Neural crest cell (in vitro differentiated cells): ENCODE measurements at places on chromosomes 12 and 14. TPM values are rescaled to one million over a fixed set of nuclear protein-coding genes. Genes with fewer than 3 reads are reported as not detected.

The DIO3 gene
- total RNA-seq: 0.36 and 0.51 TPM in 2 replicates

The CABP1 gene
- total RNA-seq: 1.1 and 1.2 TPM in 2 replicates

The PTPRO gene
- 3.1 and 3.6 TPM in 2 replicates for total RNA-seq

The OTOGL gene
- 0.12 and 0.18 TPM in 2 replicates for total RNA-seq

The CSRP2 gene
- total RNA-seq: 76.4 and 80.8 TPM in 2 replicates

The CMA1 gene
- total RNA-seq: not detected in 2 replicates

The MSRB3 gene
- 7.8 and 8.3 TPM in 2 replicates for total RNA-seq

The HCAR3 gene
- not detected in 2 replicates for total RNA-seq

The SLC17A8 gene
- not detected in 2 replicates for total RNA-seq

- DNase-seq: no peak
Measured at GRCh38 chr14:32998433-32998832, 59.8 kb downstream of the NPAS3 start.

DNA sequence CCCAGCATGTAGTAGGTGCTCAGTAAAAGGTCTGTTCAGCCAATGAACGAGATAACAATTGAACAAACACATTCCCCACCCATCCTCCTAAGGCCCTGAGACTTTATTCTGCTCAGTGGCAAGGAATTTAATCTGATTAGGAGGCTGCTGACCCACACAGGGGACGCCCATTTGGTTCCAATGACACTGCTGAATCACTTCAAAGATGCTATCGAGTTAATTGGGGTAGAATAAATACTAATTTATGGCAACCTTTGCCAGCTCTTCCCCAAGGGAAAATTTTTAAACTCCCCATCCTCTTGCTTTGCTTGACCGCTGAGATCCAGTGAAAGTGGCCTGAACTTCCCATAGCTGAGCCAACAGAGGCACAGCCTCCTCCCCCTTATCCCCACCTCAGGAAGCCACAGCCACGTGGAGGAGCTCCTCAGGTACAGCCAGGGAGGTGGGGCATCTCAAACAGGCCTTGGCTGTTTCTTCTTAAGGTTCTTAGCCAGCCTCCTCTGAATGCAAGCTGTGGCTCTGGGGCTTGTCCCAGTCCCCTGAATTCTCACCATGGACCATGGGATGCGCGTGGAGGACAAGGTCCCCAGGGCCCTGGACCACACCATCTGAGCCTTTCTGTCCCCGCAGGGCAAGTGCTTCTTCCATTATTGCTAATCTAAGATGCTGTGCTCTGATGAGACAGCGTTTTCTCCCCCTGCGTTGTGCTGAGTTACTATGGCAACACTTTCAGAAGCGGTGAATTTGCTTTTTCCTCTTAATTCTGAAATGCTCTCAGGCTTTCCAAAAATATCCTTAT, 26.7 kb downstream of the C14orf132 start:
- DNase-seq: no peak

- DNase-seq: no peak
Measured at GRCh38 chr12:53579545-53579955, 46.6 kb downstream of the ATF7 start.

- no peak for DNase-seq
Measured at GRCh38 chr14:97329701-97330100, 532.5 kb downstream of the VRK1 start.

DNA sequence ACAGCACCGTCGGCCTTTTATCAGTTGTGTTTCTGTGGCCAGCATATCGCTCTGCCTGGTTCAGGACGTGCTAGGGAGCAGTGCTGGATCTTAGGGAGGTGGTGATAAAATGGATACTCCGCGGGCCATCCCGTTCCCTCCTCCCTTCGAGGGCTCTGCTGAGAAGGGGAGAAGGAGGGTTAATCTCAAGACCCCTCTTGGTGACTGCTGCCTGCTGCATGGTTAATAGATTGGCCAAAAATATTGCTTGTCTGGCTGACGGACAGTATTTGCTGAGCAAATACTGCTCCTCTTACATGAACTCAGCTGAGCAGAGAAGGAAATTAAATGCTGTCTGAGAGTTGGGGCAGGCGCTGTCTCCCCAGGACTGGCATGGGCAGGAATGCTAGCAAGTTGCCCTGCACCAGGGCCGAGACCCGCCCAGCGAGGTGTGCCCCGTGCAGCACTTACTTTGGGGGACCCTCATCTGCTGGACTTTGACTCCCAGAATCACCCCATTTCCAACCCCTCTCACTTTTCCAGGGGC, 1.2 kb downstream of the FBRSL1 start:
- no peak for DNase-seq

DNA sequence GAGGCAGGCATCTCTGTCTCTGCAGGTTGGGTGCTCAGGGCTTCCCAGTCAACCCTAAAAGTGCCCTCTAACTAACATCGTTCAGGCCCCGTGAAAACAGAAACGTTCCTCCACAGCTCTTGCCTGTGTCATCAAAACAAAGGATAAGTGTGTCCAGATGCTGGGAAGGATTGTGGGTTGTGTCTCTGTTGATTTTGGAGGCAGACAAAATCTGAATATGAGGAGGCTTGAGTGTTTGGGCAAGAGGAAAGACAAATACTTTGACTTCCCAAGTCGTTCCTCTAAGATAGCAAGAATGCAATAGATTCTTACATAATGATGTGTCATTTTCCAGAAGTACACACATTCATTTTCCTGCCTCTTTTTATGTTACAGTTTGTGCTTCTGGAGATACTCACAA, 52.9 kb downstream of the SERPINA3 start:
- no peak for DNase-seq

- no peak for DNase-seq
Measured at GRCh38 chr12:27207615-27208413, 36.3 kb upstream of the STK38L start.

- DNase-seq: no peak
Measured at GRCh38 chr12:52579468-52580465, 6.1 kb upstream of the KRT74 start.

- DNase-seq: peak; percentile 22
Measured at GRCh38 chr12:125518074-125518473, 452.8 kb downstream of the AACS start.

GRCh38 chr12:122308811-122309210, 42.5 kb upstream of the VPS33A start:
- DNase-seq: no peak

DNA sequence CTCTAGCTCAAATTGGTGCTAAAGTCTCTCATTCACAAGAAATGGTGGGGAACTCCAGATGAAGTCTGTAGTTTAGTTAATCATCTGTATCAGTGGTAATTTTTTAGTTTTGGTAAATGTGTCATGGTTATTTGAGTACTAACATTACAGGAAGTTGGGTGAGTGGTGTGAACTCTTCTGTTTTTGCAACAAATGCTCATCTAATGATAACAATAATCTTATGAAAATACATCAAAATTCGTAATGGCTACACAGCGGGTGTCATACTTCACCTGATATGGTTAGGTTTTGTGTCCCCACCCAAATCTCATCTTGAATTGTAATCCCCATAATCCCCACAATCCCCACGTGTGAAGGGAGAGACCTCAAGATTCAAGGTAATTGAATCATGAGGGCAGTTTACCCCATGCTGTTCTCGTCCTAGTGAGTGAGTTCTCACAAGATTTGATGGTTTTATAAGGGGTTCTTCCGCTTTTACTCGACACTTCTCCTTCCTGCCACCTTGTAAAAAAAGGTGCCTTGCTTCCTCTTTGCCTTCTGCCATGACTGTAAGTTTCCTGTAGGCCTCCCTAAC, 209.3 kb upstream of the FOXN3 start:
- no peak for DNase-seq

DNA sequence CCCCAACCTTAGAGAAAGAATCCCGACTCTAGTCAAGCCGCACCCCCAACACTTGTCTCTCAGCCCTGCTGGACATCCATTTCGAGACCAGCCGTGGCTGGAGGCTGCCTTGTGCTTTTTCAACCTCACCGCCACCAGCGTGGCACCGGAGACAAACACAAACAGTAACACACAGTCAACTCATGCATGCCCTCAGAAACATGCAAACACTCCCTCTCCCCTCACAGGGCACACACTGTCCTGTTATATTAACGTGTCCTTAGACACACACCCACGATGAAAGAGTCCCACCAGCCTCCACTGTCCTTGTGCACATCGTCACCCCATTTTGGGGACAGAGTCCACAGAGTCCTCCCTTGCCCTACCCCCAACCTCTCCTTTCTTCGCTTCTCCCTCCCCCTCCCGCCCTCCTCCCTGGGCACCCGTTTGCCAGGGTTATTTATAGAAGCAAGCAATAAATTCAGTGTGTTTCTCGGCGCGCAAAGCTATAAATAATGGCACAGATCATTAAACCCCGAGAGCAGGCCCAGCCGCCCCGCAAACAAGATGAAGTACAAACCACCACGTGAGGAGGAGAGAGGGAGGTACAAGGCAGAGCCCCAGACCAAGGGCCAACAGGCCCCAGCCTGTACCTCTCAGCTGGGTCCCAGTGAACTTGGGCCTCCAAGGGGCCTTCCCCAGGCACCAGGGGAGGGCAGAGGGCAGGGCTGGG, 27.9 kb downstream of the SMUG1 start:
- DNase-seq: no peak

DNA sequence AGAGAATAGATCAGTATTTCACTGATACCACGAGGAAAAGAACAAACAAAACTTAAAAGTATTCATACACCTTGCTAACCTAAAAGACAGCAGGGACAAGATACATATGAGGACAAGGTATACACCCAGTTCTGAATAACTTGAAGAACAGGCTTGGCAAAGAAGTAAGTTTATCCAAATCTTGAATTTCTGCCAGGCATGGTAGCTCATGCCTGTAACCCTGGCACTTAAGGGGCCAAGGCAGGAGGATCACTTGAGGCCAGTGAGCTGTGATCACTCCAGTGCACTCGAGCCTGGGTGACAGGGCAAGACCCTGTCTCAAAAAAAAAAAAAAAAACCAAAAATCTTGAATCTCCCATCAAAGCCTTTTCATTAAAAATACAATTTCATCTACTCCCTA, 25.0 kb downstream of the EIF2S1 start:
- DNase-seq: no peak

DNA sequence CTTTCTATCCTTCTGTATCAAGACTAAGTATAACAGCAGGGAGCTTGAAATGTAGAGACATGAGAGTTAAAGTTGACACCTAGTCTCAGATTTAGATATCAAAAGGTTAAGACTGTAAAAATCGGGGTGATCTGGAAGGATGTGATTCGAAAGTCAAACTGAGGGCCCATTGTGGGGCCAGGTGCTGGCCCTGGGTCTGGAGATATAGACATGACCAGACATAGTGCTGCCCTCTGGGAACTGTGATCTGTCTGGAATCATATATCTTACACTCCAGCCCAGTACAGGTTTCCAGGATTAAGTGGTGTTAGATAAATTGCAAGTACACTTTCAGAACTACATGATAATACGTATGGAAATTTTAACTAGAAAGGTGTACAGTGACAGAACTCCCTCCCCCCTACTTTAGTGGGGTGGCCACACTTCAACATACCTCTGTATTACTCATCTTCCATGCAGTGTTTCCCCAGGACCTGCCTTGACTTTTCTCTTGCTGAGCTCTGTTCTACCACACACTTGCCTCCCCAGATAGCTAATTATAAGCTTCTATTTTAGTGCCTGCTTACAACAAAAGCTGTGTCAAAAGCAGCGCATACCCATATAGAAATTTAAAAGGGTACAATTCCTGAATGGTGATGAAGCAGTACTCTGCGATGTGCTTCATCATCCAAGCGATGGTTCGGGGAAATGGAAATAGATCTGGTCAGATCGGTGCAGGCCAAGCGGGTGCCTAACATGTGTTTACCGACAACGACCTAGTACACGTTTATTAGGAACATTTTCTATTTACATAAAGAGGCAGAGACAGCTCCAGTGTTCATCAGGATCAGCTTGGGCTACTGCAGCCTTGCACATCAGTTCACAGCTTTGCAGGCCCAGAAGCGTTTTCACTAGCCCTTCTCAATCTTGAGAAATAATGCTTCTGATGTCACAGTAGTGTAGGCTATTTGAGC, 68.7 kb downstream of the ARF6 start:
- no peak for DNase-seq

DNA sequence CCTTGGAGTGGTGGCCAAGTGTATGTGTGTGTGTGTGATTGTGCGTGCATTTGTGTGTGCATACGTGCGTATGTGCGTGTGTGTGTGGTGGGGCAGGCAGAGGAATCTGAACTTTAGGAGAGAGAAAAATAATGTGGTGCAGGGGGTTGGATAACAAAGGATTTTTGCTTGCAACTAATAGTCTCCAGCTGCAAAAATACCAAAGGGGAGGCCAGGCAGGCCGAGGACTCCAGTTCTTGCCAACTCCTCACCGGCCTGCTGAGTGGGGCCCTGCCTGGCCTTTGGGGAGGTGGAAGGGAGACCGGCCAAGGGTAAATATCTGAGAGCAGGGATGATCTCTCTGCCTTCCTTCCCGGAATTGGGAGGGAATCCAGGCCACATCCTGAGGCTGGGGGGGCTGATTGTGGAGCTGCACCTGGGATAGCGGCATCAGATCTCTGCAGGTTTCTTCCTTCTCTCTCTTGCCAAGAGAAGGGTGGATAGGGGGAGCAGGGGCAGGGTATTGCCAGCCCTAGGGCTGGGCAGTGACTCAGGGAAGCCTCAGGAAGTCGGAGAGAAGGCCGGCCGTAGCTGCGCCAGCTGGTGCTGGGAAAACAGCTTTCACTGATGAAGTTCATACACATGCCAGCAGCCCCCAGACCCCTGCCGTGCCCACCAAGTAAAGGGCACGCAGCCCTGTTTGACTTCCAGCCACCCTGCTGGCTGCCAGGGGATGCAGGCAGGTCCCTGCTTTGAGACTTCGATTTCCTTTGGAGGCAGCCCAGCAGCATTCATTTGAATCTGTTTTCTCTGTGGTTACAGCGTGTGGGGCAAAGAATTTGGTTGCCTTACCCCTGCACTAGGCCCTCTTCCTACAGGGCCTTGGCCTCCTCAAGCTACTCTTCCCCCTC, 4.6 kb upstream of the LRP1-AS start:
- DNase-seq: no peak

DNA sequence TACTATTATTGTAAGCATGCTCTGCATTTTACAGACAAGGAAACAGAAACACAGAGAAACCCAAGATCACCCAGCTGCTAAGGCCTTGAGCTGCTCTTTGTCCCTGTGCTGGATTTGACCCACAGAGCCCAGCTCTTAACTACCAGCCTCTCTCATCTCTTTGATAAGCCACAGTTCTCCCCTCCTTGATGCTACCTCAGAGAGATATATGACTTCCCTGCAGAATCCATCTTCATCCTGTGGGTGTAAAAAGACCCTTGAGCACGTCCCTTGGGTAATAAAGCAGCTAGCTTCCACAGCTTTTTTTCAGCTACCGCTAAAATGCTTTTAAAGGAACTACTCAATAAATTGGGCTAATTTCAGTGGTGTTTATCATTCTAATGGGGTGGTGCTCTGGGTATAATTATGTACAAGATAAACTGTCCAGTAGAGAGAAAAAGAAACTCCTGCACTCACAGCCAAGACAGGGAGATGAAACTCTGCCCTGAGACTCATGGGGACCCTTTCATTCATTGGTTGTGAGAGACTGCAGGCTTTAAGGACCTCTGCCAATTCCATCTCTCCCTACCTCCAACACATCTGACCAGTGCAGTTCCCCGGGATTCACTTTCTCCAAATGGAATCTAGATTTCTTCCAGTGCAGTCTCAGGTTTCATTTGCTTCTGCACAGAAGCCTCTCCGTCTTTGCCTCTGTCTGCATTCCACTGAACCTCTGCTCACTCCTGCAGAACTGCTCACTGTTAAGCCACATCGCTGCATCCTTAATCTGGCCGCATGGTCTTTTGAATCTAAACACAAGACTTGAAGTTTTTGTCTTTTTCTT, 24.7 kb upstream of the NTF3 start:
- DNase-seq: no peak

- DNase-seq: no peak
Measured at GRCh38 chr14:33564774-33565630, 385.9 kb downstream of the EGLN3 start.
